ENCODE measurements at places on chromosomes 3 and 15.

DNA sequence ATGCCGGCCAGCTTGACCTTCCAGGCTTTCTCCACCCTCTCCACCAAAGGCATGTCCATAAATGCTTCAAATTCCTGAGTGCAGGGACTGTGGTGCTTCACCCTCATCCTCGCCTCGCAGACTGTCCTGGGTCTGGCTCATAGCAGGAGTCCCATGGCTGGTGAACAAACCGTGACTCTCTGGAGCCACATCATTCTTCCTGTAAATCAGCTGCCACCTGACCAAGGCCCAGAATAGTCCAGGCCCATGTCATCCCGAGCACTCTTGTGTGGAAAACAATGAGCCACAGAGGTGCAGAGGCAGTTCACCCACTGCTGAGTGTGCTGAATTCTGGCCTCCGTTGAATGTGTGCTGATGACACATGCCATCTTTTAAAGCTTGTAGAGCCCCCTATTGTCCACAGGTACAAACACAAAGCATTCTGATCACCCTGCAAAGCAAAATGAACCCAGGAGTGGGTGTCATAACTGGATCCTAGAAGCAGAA lies 68.6 kb downstream of the ABHD5 start:
- no peak for DNase-seq

DNA sequence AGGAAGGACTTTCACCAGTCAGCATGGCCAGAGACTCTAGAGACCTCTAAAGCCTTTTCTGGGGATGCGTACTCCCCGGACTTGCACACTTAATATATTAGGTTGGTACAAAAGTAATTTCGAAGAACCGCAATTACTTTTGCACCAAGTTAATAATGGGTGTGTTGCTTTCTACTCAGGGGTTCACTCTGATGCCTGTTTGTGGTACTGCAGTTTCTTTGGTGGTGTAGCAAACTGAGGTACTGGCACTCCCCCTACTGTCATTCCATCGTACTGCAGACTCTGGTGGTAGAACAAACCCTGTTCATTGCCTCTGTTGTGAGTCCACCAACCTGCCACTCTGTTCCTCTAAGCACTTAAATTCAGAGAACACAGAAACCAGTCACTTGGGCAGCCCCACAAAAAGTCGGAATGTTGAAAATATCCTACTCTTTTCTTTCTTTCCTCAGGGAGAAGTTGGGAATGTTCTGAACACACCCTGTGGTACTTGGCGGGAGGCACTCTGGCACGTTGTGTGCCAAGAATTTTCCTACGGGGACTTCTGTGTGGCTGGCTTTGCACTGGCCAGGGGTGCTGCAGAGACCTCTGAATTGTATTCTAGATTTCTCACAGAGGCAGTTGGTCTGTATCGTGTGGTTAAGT lies 46.3 kb downstream of the GABRG3 start:
- peak; percentile 26 for DNase-seq

DNA sequence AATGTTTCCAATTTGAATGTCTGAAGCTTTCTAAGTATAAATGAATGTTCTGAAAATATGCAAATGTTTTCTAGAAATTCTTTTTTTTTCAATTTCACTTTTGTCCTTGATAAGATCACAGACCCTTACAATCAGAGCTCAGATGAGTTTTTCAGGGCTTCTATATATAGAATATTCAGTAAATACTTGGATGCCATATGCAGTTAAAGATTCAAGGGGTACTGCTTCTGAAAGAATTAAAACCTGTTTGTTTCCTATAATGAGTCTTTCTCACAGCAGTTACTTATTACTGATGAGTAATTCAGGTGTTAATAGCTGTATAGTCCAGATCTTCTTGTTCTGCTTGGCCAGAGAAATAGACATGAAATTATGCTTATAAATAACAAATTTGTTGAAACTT lies 812.6 kb downstream of the ZPLD1 start:
- no peak for DNase-seq

DNA sequence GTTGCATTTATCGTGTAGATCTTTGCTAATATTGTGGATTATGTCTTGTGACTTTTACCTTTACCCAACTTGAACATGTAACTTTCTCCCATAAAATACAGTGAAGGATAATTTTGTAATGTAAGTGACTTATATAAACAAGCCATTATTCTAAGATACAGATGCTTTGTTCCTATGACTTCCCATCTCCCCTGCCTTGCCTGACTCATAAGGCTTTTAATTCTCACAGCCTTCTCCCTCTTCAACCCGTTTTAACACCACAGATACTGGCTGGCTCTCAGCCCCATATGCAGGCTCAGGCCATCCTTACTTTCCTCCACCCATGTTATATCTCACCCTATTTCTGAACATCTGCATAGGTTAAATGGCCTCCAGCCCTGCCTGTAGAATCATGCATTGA lies 4.1 kb downstream of the CCNDBP1 start:
- DNase-seq, result no peak

DNA sequence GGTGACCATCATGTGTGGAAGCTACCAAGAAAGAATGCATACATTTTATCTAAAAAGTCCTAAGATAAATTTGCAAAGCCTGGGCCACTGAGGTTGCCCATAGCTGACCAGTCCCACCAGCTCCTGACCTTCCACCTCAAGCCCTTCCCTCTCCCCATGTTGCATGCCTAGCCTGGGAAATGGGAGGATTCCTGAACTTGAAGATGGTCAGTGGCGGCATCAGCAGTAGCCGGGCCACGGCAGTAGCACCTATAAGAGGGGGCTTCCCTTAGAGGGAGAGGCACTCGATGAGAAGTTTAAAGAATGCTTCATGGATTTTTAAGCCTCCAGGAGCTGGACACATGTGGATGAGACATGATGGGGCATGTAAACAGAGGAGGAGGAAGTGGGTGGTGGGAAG lies 172.1 kb downstream of the KLF13 start:
- no peak for DNase-seq

GRCh38 chr3:47802734-47803479 lies at the start of gene DHX30:
Gene DHX30 (plus strand): TSS chr3:47803138. CDS start chr3:47810684, 7,546 bp downstream.
- DNase-seq, result peak; percentile 27

GRCh38 chr3:127134466-127134865 lies 58.5 kb upstream of the PRR23E start:
- no peak for DNase-seq

DNA sequence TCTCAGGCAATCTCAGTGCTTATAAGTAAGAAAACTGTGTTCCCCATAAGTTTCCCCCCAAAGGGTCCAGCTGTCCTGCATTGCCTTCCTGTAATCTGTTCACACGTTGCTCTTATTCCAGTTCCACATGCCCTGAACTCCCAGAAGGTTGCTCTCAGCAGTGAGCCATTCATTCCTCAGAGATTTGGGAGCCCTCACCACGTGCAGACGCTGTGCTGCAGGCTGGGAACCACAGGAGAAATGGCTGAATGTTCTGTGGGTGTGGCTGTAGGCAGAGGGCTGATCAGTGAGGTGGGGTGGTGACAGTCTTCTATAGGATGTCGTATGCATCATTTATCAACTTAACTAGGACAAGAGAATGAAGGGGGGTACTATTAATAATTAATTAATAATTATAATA lies 3.3 kb upstream of the THSD4 start:
- DNase-seq, result no peak

DNA sequence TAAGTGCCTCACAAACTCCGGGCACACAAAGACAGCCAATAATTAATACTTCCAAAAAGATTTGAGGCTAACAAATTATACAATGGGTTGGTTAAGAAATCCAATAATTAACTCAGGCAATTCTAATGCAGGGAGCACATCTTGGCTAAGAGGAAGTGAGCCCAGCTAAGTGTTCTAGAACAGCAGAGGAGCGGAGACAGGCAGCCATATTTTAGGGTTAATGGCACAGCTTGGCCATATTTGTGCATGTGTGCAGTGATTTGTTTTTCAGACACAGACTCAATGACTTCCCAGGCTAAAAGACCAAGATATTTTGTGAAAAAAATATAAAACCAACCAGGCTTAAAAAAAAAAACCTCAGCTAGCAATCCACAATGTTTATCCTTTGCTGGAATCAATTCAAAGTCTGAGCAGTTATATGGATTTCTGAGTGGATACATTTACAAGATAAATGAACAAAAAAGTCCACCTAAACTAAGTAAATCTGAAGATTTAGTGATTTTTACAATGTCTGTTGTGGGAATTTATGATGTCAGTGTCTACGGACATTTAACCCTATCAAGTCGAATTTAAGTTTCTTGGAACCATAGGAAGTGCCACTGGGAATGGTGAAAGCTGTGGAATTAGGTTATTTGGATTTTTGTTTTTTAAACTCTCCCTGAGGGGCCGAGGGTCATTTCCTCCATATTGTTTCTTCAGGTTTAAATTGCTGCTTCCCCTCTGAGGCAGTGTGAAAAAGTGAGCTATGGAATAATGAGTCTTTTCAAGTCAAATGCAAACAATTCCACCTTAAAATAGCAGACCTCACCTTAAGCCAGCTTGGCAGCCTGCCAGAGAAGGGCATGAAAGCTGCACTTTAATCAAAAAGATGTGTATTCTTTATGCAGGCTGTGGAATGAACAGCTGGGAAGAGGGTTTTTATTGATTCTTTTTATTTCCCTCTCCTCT lies 413.7 kb upstream of the TBL1XR1 start:
- DNase-seq, result no peak

DNA sequence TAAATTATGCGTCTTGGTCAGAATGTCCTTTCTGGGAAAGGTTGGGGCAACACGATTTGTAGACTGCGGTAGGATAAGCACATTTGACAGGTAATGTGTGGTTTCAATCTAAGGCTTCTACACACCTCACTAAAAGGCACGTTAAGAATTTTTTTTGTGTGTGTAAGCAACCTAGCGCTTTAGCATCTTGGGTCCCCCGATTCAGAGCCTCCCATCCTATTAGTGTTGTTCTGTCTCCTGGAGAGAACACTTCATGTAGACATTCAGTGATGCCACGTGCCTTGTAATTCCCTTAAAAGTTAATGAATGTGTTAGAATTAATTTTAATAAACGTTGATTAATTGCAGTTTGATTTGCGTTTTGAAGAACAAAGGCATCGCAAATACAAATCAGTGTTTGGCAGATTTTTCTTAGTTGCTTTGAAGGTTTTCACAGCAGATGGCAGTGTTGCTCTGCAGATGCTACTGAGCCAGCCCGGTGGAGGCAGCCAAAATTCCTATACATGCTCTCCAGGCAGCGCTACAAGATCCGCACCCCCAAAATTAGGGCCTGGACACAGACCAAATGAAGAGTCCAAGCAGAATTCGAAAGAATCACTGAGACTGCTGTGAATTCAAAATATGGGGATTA lies 63.5 kb downstream of the OTOL1 start:
- DNase-seq, result peak; percentile 5

- DNase-seq, result no peak
Measured at GRCh38 chr15:101013201-101013550, 94.0 kb downstream of the LRRK1 start.

DNA sequence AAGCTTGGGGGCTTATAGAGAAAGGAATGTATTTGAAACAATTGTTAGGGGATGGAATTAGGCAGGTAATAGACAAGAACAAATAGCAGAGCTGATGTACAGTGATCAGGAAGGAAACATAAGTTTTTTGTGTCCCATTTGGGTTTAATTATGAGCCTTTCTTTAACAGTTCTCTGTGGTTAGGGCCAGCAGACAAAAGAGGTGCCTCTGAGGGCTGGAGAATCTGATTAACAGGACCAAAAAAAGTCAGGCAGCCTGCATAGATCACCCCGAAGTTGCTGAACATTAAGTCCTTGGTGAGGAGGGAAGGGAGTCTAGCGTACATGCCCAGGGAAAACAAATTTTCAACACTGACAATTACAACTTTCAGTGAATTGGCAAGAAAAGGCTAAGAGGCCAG lies 88.6 kb upstream of the SPRED1 start:
- no peak for DNase-seq

- DNase-seq, result no peak
Measured at GRCh38 chr15:40306908-40307307, 827 bp downstream of the PLCB2 start.

DNA sequence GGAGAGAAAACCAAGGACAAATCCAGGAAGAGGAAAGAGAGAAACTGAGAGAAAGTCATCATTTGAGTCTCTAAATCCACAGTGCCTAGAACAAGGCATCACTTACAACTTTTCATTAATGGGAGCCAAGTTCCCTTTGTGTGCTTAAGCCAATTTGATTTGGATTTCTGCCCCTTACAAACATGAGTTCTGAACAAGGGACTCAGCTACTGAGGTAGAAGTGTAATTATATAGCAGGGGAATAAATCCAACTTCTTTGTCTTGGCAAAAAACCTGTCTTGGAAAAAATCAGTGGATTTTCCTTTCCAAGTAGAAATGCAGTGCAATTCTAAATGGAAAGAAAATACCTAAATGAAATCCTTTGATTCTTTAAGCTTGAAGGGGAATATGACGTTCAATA lies 307.2 kb upstream of the CNTN3 start:
- DNase-seq, result peak; percentile 20

DNA sequence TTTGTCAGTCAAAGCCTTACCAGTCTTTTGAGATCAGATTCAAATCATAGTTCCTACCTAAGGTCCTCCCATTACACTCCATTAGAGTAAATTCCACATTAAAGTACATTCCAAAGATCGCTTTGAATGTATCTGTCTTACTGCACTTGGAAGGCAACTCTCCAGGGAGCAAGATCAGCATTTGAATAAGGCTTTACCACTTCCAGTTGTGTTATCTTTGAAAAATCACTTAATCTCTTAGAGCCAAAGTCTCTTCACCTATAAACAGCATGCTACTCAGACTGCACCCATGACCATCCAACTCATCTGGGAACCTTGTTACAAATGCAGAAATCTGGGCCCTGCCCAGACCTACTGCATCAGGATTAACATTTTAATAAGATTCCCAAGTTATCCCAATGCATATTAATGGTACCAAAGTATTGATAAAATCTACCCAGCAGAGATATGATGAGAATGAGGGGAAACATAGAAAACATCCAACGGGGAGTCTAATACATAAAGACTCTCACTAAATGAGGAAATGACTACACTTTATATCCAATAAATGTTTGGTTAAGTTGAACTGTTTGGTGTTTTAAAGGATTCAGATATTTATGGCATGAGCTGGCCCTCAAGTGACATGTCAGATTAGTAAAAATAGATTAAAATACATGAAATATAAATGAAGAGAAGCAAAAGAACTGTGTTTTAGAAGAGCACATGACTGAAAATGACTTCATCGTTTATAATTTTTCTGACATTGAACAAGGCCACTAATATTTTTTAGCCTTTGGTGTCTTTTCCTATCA lies 75.9 kb downstream of the TNIK start:
- DNase-seq, result no peak

DNA sequence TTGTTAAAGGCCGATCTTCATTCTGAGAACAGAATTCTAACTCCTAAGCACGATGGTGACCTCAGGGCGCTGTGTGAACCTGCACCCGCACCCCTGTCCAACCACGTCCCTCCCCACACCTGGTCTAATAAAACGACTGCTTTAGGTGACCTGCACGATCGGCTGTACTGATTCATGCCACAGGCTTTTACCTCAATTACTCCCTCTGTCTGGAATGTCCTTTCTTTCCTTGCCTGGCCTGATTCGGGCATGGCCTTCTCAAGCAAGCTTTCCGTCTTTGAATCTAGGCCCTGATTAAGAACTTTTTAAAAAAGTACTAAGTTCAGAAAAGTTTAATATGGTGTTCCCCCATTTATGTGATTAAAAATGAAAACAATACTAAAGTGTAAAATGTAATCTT lies 842 bp upstream of the U2SURP start:
- DNase-seq, result no peak

All from NCI-H446 treated with DMSO at 0.1 percent for 48 hours (cell line).